ENCODE measurements at places on chromosomes 13 and 19.

DNA sequence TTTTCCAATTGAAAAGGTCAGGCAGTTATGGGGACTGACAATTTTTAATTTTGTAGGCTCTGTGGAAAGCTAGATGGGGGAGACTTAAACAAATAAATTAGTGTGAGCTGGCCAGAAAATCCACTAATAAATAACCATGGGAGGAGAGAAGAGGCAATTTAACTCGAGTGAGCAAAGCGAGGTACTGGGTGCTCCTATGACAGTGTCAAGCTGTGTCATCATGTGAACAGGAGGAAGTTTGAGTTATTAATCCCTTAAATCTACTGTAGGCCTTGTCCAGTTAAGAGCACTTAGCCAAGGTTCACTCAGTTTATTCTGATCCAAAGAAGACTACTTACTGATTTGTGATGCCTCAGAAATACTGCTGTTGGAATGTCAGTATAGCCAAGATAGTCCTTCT lies 122.8 kb downstream of the OXGR1 start:
- no peak for DNase-seq

GRCh38 chr13:25335856-25336255 lies 34.4 kb downstream of the NUP58 start:
- no peak for DNase-seq

GRCh38 chr13:98834254-98834960 lies 81.9 kb upstream of the SLC15A1 start:
- DNase-seq: no peak

GRCh38 chr19:31300422-31300821 lies 48.8 kb downstream of the TSHZ3 start:
- no peak for DNase-seq

DNA sequence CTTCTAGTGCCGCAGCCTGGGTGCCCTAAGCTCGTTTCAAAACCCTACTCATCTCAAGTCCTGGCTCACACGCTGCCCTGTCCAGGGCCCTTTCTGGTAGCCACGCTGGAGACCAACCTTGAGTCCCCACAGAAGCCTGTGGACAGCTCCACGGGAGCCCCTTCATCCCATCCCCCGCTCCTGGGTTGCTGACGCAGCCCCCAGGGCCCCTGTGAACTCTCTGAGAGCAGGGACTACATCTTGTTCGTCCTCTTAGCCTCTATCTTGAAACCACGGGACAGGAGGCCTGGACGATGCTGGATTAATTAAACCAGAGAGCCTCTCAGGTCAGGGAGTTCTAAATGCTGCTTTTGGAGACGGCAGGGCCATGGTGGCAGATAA lies 7.4 kb downstream of the MLLT1 start:
- DNase-seq: no peak

DNA sequence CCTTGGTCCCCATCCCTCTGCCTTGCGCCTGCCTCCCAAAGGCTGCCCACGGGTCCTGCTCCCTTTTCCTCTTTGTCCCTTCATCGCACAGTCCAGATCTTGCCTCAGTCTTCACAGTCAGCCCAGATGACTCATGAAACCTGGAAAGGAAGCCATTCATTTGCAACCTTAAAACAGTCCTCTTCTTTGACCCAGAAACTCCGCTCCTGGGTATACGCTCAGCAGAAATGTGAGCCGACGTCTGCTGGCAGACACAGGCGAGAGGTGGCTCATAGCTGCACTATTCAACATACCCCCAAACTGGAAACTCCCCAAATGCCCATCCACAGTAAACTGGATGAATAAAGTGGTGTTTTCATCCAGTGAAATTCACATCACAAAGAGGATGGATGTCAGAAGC lies 13.6 kb upstream of the PEPD start:
- no peak for DNase-seq

GRCh38 chr19:51076631-51077213 lies 6.0 kb downstream of the KLK14 start:
- DNase-seq: no peak

DNA sequence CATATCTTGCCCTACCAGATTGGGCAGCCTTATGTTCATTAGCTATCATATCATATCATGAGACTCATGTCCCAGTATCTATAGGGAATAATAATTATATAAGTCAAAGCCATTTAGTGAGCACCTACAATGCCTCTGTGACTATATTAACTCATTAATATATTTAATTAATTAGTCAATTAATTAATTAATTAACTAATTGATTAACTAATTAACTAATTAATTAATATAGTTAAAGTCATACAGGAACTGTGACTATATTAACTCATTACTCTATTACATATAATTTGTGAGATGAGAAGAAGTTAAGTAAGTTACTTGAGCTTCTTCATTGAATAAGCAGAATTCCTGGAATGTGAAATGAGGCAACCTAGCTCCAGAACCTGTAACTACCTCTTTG lies 588.3 kb upstream of the SLITRK1 start:
- DNase-seq: no peak

DNA sequence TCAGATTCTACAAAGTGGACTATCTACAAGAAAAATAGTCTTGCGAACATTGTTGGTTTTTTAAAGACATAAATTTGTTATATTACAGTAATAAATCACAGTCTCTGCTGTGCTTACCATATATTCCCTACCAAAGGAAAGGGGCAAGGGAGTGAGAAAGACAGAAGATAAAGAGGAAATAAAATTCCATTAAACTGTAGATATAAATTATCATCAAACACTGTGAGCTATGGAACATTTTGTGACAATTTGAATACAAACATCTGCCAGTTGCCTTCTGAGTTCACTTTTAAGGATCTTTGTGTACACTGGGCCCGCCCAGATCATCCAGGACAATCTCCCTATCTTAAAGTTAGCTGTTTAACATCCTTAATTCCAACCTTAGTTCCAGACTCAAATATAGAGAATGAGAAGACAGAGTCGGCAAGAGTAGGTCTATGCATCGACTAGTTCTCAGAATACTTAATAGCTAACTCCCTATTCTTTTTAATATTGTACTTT lies 122.8 kb downstream of the NUFIP1 start:
- no peak for DNase-seq

- DNase-seq: peak; percentile 29
Observed at GRCh38 chr13:30924721-30925120, 7.7 kb upstream of the TEX26 start.

DNA sequence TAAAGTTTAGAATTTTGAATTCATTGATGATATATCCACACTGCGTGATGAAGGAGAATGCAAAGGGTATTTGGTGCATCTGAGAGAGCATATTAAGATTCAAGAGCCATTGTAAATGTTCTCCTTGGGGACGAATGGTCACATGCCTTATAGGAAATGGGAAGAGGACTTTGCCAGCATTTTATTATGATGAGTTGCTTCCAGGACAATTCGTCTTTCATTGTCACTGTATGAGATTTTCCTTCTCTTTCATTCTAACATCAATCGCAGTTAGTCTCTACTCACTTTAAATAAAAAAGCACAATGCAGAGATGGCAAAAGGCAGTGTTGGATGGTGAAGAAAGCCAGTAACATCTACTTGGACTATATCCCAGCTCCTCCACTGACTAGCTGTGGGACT lies 21.4 kb downstream of the WDFY2 start:
- no peak for DNase-seq

- DNase-seq: peak; percentile 45
Observed at GRCh38 chr19:53195265-53195903, 2.2 kb upstream of the ZNF665 start.

- DNase-seq: no peak
Observed at GRCh38 chr13:112902669-112903068, 66.3 kb upstream of the MCF2L start.

DNA sequence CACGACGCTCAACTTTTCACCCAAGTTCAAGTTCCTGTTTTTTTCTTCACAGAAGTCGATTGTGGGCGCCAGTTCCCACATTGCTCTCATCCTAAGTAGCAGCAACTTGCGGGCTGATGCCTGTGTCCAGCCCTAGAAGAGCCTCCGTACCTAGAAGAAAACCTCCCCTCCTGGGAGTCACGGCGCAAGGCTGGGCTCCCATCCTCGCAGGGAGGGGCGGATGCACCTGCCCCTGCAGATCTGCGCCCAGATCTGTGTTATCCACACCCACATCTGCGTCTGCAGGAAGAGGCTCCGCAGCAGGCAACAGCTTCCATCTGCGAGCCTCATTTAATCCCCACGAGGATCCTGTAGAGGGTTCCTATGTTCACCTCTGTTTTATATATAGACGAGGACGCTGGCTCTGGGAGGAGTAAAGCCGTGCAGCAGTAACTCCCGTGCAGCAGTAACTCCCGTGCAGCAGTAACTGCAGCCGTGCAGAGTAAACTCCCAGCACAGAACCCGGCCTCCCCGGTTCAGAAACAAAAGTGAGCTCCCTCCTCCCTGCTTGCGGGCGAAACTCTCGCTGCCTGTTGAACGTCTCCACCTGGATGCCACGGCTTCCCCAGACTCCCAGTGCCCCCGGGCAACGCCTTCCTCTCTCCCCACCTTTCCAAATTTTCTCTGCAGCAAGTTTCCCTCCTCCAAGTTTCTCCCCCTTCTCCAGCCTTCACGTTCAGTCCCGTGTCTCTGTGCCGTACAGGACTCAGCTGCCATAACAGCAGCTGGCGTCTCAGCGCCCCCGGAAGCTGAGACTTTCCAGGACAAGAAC lies 23.5 kb upstream of the LAIR1 start:
- DNase-seq: no peak

DNA sequence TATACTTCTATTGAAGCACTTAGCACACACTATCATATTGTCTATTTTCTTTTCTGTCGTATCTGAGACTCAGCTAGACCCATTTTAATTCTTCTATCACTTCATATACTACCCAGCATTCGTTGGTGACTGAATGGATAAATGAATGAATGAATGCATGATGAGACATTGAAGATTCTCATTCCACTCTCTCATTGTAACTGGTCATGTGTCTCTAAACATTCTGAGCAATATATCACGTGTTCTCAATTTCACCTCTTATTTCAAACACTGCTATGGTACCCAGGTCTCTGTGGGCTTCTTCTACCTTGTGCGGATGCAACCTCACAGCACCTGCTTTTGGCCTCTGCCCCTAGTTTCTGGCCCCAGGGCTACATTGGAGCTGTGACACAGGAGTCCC lies 65.2 kb upstream of the USPL1 start:
- no peak for DNase-seq

DNA sequence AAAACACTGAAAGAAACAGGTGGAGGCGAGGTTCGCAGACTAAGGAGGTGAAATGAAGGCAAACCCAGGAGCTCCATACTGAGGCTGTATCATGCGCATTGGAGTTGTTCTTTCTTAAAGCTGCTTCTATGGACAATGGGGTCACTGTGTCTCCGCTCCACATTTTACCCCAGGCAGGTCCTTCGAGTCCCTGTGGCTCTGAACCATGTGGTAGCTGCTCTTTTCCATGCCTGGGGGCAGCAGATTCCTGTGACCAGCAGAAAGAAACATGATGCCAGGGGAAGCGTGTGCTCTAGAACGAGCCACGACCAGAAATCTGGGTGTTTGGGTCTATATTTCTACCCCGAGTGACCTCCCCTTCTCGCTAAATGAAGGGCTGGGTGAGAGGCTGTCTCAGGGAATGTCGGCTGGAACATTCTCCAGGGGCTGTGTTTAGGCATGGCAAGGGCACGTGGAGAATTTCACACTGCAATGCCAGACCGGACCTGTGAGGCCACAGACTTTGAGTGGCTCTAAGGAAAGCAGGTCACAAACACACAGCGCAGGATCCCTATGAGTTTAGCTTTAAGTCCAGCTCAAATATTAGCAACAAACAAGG lies 95.7 kb upstream of the IRS2 start:
- DNase-seq: no peak

DNA sequence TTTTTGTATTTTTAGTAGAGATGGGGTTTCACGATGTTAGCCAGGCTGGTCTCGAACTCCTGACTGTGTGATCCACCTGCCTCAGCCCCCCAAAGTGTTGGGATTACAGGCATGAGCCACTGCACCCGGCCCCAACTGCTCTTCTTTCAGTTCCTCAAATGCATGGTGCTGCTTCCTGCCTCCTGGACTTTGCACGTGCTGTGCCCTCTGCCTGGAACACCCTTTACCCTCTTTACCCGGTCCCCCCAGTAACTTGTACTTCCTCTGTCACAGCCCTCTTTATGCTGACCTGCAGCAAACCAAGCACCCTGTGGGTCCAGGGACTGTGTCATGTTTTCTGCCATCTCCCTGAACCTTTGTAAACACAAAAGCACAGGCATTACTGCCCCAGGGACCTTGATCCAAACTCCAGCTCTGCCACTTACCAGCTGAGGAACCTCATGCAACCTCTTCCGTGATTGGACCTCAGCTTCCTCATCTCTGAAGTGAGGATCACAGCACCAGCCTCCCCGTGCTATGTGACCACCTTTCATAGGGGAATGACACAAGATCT lies 3.8 kb downstream of the BLVRB start:
- DNase-seq: no peak

DNA sequence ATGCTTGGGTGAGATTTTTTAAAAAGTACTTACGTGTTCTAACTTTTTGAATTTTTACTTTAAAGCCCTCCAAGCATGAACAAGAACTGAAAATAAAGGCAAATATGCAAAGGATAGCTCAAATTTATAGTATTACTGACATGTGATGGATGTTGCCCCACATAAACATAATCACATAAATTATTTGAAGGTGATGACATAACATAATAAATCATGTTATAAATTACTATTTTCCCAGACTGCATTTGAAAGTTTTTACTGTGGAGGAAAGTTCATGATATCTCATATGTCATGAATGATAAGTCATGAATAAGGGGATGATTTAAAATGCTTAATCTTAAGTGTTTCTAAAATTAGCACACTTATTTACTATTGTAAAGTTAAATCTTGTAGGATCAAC lies 705.7 kb upstream of the SLITRK1 start:
- no peak for DNase-seq

GRCh38 chr19:6238643-6239281 lies 41.0 kb downstream of the MLLT1 start:
- peak; percentile 28 for DNase-seq

DNA sequence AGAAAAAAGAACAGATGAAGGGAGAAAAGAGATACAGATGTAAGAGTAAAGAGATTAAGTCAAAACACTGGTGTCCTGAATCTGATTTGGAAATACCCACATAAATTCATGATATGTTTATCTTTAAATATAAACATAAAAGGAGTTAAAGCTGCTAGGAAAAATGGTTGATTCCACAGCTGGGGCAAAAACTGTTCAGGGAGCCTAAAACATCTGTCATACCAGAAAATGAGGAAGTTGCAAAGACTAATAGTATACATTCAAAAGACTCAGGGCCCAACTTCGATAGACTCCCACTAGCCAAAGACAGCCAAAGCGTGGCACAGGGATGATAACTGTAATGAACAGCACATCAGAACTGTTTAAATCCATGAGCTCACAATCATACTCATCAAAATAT lies 62.0 kb downstream of the ABCC4 start:
- peak; percentile 61 for DNase-seq

- no peak for DNase-seq
Observed at GRCh38 chr19:8206147-8207087, 2.8 kb upstream of the CERS4 start.

GRCh38 chr13:21413013-21413412 lies 46.1 kb downstream of the ZDHHC20 start:
- no peak for DNase-seq

All from NCI-H524 (cell line).